ENCODE measurements at places on chromosomes 5 and 9.

- DNase-seq, result peak; percentile 19
These were observed 48.7 kb downstream of the PCSK1 start for GRCh38 chr5:96384353-96384752.

- no peak for DNase-seq
These were observed 11.8 kb downstream of the FXN start for GRCh38 chr9:69047371-69047770.

- DNase-seq, result no peak
These were observed 548.6 kb downstream of the CSNK1G3 start for GRCh38 chr5:124060413-124061067.

DNA sequence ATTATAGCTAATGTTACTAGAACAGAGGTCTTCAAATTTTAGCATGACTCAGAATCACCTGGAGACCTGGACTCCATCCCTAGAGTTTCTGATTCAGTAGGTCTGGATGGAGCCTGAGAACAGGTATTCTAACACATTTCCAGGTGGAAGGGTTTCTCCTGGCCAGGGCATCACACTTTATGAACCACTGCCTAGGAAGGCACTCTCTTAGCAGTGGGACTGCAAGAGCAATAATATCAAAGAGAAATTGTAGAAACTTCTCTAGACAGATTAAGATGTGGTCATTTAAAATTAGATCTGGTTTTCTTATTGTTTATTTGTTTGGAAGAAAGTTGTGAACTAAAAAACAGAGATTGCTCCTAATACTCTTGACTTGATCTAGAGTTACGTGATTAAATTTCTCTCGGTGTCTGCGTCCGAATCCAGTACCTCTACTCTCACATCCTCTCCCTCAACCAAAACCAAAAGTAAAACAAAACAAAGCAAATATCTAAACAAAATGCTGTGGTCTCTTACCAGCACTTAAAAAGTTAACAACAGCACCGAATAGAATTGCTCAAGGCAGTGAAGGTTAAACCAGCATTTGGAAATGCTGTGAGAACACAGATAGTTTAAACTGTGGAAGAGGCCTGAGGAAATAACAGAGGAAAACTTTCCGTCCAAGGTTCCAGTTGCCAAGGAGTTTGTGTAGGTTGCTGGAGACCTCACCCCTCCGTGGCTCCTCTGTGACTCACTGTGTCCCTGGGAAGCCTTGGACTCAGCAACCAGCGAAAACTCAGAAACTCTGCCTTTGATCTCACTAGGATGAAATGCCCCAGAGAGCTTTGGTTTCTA is 193.4 kb downstream of the ARRDC3 start:
- DNase-seq, result peak; percentile 32

DNA sequence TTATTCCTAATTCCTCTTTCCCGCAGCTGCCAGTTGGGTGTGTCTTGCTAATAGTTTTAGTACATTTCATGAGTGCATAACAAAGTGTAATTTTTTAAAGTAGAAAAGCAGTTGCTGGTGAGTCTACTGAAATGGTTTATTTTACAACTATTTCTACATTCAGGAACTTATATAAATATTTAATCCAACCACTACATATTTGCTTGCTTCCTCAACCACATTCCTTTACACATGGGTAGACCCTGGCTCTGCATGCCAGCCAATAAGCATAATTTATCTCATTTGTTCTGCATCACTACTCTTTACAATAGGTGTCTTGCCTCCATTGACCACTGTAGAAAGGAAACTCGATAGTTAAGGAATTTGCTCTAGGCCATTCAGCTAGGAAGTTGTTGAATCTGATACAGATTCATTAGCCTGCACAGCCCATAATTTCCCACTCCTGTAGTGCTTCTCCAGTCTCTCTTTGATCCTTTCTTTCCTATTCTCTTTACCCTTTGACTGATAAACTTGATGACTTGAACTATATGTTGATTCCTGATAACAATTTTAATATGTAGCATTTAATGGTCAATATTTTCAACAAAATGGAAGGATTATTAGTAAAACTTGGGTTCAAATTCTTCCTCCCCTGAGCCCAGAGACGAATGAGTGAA is 342.5 kb upstream of the ACTBL2 start:
- no peak for DNase-seq

GRCh38 chr5:132260714-132261551 is 3.4 kb downstream of the PDLIM4 start:
- no peak for DNase-seq

- no peak for DNase-seq
These were observed 16.2 kb upstream of the CPLX2 start for GRCh38 chr5:175855041-175855720.

GRCh38 chr9:4573634-4574389 is 83.5 kb downstream of the SLC1A1 start:
- no peak for DNase-seq

GRCh38 chr5:155729684-155730059 is 597.3 kb upstream of the SGCD start:
- DNase-seq, result no peak

- DNase-seq, result no peak
These were observed 278.3 kb upstream of the ANKRD55 start for GRCh38 chr5:56511326-56511841.

- no peak for DNase-seq
These were observed 119.3 kb upstream of the ZNF608 start for GRCh38 chr5:124865603-124866354.

DNA sequence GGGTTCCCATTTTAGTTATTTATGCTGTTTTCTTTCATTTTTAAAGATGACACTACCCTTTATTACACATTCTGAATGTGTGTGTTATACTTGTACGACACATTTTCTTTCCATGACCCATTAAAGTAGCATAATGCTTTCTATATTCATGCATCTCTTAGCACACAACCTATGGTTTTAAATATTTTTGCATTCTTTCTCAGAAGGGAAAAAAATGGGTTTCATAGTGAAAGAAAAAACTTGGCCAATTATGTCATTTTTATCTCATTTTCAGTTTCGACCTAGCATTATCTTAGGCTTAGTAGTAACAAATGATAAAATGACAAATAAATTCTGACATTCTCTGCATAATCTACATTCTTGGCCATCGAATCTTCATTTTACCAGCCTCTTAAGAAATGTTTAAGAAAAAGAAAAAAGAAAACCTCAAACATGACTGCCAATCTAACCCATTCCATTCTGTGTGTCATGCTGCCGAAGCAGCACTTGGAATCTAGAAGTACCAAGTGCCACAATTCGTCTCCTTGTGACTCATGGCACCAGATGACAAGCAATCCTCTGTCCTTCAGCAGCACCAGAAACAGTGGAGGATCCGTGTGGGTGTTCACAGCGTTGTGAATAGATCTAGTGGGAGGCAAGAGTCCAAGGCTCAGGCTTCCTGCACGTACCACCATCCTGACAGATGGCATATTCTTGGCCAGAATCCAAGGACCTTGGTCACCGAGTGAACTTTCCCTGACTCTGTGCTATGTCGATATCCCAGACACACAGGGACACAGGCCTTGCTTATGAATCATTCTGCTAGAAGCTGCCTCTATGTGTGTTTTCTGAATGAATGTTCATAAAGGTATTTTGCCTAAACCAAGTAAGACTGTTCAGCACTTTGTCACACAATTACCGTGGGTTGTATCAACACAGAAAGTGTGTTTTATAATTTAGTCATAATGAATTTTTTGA is 502.7 kb downstream of the NR2F1-AS1 start:
- DNase-seq, result peak; percentile 39

DNA sequence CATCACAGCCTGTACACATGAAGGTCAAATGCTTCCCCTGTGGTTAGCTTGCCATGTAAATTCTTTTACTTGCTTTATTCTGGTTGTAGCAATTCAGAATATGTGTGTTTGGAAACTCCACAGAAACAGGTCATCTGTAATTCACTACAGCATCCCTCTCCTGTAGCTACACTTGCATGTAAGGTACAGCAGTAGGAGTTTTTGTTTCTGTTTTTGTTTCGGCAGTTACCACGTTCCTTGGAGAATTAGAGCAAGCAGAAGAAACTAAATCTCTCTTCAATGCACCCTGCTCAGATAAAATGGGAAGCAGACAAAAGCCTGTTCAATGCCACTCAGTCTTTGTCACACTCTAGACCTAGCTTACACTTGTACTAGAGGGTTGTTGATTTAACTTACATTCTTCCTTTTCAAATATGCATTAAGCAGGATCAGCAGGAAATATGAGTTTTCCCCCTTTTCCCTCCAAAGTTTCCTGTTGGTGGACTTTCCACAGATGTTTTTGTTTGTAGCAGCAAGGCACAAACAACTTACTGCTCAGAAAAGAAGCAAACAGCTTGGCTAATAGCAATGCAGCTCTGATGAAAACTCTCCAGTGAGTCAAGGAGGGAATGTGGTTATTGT is 80.9 kb downstream of the YIPF5 start:
- DNase-seq, result no peak

- DNase-seq, result no peak
These were observed 1.2 kb downstream of the CKS2 start for GRCh38 chr9:89312222-89312571.

- no peak for DNase-seq
These were observed 329.4 kb downstream of the ELAVL2 start for GRCh38 chr9:23496489-23497136.

- DNase-seq, result no peak
These were observed 13.0 kb upstream of the DPM2 start for GRCh38 chr9:127950513-127951289.

DNA sequence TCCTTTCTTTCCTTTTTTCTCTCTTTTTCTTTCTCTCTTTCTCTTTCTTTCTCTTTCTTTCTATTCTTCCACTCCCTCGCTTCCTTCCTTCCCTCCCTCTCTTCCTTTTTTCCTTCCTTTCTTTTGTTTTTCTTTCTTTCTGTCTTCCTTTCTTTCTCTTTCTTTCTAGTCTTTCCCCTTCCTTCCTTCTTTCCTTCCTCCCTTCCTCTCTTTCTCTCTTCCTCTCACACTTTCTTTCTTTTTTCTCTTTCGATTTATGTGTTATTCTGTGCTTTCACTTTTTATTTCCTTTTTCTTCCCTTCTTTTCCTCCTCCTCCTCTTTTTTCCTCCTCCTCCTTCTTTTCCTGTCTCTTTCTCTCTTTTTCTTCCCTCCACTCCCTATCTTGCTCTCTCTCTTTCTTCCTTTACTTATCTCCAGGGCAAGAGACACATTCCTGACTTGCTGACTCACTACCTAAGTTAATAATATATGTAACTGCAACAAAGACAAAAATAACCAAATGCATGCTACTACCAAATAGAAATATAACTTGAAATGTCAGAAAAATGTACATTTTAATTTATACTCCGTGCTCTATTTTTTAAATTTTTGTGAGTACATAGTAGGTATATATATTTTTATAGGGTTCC is 445.5 kb downstream of the GABRG2 start:
- DNase-seq, result no peak

GRCh38 chr5:90549729-90550275 is 8.8 kb upstream of the ADGRV1 start:
- no peak for DNase-seq

DNA sequence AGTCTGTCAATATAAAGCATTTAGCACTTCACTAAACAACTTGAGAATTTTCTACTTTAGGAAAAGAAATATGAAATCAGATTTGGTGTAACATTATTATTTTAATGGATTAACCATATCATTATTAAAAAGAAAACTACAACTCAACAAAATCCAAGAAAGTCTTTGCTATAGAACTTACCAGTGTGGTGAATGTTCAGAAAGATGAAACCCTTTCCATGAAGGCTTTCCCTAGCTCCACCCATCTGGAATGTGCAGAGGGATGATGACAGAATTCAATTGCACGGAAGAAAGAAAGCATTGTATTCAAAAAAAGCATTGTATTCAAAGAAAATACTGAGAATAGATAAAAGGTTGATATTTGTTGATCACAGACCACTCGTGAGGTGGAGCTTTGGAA is 328.6 kb upstream of the NUDT12 start:
- no peak for DNase-seq

GRCh38 chr5:147780924-147781573 is 1.5 kb downstream of the JAKMIP2 start:
- no peak for DNase-seq

GRCh38 chr9:12702160-12702758 is 9.1 kb downstream of the TYRP1 start:
- DNase-seq, result no peak

- no peak for DNase-seq
These were observed 7.2 kb downstream of the ZDHHC12 start for GRCh38 chr9:128716581-128717254.

DNA sequence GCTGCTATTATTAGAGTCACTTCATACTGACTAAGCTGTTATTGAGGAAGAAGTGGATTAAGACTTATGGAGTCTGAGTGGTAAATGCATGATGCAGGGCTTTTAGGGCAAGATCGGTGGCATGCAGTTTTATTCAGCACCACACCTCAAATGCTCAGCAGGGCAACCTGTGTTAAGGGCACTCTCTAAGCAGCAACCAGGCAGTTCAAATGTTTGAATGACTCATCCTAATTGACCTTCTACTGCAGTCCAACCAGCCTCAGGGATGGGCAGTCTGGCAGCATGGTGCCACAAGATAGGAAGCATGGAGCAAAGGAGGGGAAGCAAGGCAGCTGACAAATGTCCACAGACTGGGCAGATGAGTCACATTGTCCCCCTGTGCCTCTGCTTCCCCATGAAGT is 80.2 kb upstream of the MIER3 start:
- DNase-seq, result no peak

DNA sequence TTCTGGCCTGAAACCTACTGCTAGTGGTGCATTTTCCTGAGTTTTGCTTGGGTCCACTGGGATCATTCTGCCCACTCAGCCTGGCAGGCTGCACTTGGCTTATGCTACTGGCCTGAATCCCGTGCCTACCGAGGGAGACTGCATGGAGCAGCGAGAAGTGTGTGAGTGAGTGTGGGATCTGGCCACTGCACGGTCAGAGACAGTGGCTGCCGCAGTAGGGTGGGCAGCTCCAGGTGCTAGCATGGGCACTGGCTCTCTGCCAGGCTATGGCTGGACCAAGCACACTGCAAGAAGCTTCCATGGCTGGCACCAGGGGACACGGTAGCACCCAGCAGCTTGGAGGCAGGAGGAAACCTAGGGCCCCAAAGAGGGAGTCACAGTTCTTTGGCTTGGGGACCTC is 1058.7 kb upstream of the ACO1 start:
- no peak for DNase-seq

GRCh38 chr5:146188358-146188757 is 5.9 kb upstream of the LARS1 start:
- DNase-seq, result no peak

GRCh38 chr5:80117446-80117845 is 82.3 kb downstream of the THBS4 start:
- no peak for DNase-seq

- no peak for DNase-seq
These were observed 53.3 kb downstream of the PLCXD3 start for GRCh38 chr5:41457094-41457493.

DNA sequence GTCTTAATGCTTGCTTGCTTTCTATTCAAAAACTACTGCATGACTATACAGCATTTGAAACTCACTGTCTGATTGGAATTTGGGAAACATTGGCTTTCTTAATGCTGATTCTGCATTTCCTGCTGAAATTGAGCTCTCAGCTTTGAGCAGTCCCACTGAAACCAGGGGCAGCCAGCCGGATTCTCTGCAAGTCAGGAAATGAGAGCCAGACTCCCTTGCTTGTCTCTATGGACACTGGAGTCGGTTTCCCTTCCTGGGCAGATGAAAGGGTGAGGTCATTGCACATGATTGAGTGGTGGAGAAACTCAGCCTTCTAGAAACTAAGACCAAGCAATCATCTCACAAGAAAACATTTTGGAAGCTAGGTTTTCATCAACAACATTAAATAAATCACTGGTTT is 119.7 kb upstream of the SPATA31C2 start:
- DNase-seq, result no peak

- no peak for DNase-seq
These were observed 1550.9 kb upstream of the CDH6 start for GRCh38 chr5:29642601-29643000.

- DNase-seq, result no peak
These were observed 32.4 kb upstream of the ZFR start for GRCh38 chr5:32476891-32477290.

Measured in GOT3 (cell line).